ENCODE measurements at places on chromosomes 2 and 18.

- no peak for DNase-seq
Observed at GRCh38 chr18:8208716-8209115, 400.5 kb upstream of the RAB12 start.

- DNase-seq, result peak; percentile 40
Observed at GRCh38 chr2:113078350-113078839, 10.6 kb downstream of the IL1F10 start.

DNA sequence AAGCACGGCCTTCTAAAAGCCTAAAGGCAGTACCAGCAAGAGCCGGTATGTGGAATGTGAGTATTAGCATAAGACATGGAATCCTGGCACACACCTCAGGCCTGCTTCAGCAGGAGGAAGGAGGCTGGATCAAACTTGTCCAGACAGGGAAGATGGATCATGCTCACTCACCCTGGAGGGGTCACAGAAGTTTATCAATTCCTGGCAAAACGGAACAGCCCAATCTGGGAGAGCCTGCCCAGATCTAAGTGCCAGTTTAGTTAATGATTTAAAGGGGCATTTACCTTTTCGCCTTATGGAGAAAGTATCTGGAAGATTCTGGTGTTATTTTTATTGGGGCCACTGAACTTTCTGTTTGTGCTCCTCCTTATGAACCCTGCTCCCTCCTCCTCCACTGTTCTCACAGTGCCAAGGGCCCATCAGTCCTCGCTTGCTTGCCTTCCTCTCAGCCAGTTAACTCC, 58.3 kb upstream of the NFE2L2 start:
- no peak for DNase-seq

DNA sequence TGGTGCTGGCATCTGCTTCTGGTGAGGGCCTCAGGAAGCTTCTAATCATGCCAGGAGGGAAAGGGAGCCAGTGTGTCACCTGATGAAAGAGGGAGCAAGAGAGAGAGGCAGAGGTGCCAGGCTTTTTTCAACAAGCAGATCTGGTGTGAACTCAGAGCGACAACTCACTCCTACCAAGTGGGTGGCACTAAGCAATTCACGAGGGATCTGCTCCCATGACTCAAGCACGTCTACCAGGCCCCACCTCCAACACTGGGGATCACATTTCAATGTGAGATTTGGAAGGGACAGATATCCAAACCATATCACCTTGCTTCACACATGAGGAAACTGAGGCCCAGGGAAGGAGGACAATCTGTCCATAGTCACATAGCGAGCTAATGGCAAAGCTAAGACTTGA, 19.1 kb downstream of the FABP1 start:
- no peak for DNase-seq

GRCh38 chr2:41775366-41776025, 272.3 kb upstream of the PKDCC start:
- peak; percentile 46 for DNase-seq

GRCh38 chr2:2793925-2794560, 463.0 kb upstream of the MYT1L start:
- no peak for DNase-seq

- no peak for DNase-seq
Observed at GRCh38 chr2:51667679-51668078, 635.7 kb upstream of the NRXN1 start.

DNA sequence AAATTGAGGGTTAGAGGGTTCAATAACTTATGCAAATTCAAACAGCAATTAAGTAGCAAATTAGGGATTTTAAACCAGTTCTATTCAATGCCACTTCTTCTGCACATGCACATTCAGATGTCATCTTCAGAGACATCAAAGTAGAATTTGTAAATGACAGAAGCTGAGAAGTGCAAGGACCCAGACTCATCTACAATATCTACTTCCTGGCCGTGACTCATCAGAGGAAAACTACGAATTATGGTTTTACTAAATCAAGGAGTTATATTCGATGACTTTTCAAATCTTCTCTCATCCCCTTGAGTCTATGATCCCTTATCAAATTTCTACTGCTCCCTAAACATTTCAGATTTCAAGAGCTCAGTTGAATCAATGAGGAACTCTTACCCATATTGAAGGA, 20.0 kb upstream of the STAT4 start:
- no peak for DNase-seq

GRCh38 chr2:45233301-45233700, 224.0 kb upstream of the SIX2 start:
- DNase-seq, result no peak

GRCh38 chr2:14626873-14627272, 5.6 kb upstream of the LRATD1 start:
- DNase-seq, result no peak

- DNase-seq, result no peak
Observed at GRCh38 chr18:75218065-75218923, 7.7 kb downstream of the TSHZ1 start.

DNA sequence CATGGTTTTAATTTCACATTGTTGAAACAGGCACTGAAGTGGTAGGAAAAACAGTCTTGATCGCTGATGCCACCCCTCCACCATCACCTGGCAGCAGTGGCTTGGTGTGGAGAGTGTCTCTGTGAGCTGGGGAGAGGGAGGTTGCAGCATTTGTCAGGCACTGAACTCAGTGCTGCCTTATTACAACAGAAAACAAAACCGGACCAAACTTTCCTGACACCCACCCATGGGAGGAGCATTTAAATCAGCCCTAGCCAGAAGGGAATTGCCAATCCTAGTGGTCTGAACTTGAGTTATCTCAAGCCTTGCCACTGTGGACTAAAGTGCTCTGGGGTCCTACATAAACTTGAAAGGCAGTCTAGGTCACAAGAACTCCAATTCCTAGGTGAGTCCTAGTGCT, 103.0 kb upstream of the LGALSL start:
- DNase-seq, result no peak

- no peak for DNase-seq
Observed at GRCh38 chr2:207320381-207321159, 154.8 kb upstream of the KLF7 start.

Measured in left hindlimb (tissue), 1 donor.